ENCODE measurements at places on chromosomes 2 and 18. TPM values are rescaled to one million over a fixed set of nuclear protein-coding genes. Genes with fewer than 3 reads are reported as not detected.

- DNase-seq = no peak
Measured at GRCh38 chr18:23943104-23943503, 71.5 kb upstream of the TTC39C start.

DNA sequence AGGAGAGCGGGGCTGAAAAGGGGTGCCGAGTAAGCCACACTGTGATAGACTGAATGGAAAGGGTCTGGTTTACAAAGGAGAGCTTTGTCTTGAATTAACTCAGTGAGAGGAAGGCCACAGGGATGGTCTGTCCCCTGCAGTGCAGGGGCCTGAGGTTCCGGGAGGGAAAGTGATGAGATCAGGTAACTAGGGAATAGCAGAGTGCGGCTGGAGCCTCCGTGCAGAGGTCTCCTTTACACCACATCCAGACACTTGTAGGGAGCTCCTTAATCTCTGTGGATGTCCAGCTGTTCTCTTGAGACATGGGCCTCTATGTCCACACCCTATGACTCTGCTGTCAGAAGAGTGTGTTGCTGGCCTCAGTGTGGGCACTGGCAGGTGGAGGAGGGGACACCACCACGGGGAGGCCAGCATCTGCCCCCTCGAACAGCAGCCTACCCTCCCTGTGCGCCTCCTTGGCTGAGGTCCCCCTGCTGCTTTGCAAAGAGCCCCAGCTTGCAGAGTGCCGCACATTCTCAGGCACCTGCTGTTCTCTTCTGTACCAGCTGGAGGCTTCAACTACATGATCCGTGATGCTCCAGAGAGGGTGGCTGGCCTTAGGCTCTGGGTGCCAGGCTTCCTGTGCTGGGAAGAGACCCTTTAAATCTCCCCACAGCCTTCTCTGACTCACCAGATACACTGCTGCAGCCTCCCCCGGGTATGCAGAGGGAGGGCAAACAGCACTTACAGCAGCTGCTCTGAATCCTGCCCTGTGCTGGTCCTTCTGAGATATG is 25.9 kb downstream of the ENOSF1 start:
- no peak for DNase-seq

Gene CBLN2
- total RNA-seq = not detected

- no peak for DNase-seq
Measured at GRCh38 chr18:51952844-51953243, 387.2 kb upstream of the DCC start.

Gene SNORC
- total RNA-seq = 1.9 TPM

All from osteocyte (in vitro differentiated cells).